H1 (cell line): ENCODE measurements at places on chromosomes 12 and 14.

- no peak for DNase-seq
Observed at GRCh38 chr14:56322531-56322930, 204.3 kb downstream of the PELI2 start.

DNA sequence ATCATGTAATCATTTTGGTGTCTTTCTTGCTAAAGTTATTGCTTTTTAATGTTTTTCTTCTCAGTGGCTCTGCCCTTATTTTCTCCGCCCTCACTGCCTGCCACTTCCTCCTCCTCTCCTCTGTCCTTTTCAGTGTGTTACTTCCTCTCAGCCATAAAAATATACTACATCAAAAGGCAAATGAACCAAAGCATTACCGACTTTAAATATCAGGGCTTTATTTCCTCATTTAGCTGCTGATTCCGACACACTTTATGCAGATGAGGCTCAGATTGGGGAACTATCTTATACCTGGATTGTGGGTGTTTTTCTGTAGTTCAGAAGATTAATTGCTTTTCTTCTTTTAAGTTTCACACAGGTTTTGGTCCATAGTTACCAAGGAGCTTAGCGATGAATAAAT is 118.1 kb downstream of the CMAS start:
- DNase-seq = no peak

DNA sequence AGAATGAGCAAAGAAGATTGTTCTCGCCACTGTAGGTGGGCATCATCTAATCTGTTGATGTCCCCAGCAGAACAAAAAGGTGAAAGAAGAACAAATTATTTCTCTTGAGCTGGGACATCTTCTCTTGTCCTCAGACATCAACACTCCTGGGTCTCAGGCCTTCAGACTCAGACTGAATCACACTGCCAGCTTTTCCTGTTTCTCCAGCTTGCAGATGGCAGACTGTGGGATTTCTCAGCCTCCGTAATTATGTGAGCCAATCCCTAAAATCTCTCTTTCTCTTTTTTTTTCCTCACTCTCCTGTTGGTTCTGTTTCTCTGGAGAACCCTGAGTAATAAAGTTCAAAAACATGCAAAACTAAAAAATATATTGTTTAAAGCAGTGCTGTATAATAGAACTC is 3.7 kb upstream of the TMPRSS12 start:
- no peak for DNase-seq

DNA sequence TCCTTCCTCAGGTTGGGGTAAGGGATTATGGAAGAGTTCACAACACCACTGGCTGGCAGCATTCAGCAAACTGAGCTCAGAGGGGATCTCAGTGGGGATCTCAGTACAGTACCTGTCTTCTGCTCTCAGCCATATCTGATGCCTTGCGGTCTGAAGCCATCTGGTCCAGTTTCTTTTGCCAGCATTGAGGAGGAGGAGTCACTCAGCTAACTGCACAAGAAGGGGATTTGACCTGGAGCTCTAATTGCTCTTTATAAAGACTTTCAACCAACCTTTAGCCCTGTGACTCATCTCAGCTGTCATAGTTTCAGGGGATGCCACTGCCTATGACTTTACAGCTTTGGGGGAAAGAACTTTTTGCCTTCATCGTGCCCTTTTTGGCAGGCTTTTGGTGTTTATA is 44.9 kb downstream of the JKAMP start:
- DNase-seq = no peak

GRCh38 chr12:117124421-117125271 is 25.4 kb upstream of the TESC start:
- no peak for DNase-seq

GRCh38 chr12:90940872-90941499 is 14.0 kb downstream of the CCER1 start:
- DNase-seq = no peak

GRCh38 chr14:33184587-33184986 is 245.9 kb downstream of the NPAS3 start:
- no peak for DNase-seq

GRCh38 chr14:33045760-33046159 is 107.1 kb downstream of the NPAS3 start:
- no peak for DNase-seq

- DNase-seq = no peak
Observed at GRCh38 chr14:44657696-44658388, 150.8 kb upstream of the FSCB start.

DNA sequence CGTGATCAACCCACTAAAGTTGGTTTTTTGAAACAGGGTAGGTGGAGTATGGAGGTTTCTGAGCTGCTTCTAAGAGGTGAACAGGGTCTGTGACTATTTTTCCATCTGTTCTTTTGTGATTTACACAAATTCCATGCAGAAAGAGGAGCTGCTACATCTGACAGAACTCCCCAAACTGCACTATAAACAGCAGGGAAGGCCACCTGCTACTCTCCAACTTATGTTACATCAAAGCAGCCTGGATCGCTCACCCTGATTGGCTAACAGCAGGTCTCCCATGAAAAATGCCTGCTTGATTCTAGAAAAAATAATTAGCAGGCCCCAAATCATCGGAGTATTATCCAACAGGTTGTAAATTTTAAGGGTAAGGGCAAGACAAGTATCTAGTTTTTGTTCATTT is 282.9 kb upstream of the FLRT2 start:
- DNase-seq = no peak

DNA sequence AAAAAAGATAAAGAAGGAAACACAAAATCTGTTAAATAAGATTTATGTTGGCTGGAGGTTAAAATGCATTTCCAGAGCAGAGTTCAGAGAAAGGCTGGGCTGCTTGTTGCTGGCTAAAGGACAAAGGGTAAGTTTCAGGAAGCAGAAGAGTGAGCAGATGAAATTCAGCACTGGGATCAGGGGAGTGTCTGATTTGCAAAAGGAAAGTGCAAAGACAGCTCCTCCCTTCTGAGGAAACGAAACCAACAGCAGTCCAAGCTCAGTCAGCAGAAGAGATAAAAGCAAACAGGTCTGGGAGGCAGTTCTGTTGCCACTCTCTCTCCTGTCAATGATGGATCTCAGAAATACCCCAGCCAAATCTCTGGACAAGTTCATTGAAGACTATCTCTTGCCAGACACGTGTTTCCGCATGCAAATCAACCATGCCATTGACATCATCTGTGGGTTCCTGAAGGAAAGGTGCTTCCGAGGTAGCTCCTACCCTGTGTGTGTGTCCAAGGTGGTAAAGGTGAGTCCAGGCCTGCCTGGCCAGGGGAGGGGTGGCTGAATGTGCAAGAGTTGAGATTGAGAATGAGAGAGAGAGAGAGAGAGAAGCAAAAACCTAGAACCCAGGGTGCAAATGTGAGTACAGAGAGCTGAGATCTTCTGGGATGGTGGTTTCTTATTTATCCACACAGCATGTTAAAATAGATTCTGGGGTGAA is at the start of gene OAS1:
OAS1 (plus strand) TSS at position 251 of the 703 bp plus-strand sequence; CDS start at position 329, 78 bp downstream.
- DNase-seq = no peak

- peak; percentile 51 for DNase-seq
Observed at GRCh38 chr14:32702562-32702961, 236.1 kb upstream of the NPAS3 start.

DNA sequence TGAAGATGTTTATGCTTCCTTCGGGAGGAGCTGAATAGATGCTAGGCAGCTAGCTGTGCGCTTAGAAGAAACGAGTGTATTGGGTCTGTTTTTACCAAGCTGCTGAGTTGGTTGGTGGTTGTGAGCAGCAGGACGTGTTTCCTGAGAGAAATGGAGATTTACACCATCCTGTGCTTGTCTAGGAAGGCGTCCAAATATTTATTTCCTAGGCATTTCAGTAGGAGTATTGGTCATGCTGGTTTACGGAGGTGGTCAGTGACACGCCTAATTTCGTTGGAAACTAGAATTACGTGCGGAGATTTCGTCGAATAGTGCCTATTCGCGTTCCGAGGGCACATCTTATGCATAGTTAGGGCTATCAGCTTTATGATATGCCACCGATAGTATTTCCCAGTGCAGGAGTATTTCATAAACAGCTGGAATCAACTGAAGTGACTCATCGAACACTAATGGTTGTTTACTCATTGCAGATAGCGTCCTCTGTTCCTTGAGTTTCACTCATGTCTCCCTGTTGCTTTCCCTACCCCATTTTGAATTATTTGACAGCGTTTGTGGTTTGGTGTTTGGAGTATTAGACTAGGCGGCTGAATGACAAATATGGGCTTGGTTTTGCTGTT is 780 bp downstream of the TBC1D15 start:
- DNase-seq = no peak

DNA sequence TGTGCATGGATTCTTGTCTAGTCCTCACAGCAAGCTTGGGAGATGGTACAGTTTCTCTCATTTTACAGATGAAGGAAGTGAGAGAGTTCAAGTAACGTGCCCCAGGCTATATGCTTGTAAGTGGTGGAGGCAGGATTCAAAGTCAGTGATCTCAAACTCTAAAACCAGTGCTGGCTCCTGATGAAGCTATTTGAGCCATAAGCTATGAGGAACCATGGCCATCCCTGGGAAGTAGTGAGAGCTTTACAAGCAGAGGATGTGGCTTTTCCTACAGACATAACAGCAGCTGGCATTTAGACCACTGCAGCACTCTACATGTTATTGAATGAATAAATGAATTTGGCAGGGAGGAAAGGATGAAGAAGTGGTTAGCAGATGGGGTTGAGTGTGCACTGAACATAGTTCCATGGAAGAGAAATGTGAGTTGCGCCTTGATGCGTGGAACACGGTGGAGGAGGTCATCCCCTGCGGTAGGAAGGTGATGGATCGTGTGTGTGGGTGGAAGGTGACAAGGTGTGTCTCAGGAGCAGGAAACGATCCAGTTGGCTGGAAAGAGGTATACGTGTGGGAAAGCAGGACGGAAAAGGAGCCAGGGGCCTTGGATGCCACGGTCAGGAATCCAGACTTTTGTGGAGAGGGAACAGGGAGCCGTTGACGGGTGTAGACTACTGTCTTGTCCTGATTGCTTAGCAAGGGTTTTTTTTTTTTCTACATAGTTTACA is 65.2 kb downstream of the RFX4 start:
- DNase-seq = no peak

- DNase-seq = no peak
Observed at GRCh38 chr12:64723630-64724029, 35.6 kb downstream of the GNS start.

DNA sequence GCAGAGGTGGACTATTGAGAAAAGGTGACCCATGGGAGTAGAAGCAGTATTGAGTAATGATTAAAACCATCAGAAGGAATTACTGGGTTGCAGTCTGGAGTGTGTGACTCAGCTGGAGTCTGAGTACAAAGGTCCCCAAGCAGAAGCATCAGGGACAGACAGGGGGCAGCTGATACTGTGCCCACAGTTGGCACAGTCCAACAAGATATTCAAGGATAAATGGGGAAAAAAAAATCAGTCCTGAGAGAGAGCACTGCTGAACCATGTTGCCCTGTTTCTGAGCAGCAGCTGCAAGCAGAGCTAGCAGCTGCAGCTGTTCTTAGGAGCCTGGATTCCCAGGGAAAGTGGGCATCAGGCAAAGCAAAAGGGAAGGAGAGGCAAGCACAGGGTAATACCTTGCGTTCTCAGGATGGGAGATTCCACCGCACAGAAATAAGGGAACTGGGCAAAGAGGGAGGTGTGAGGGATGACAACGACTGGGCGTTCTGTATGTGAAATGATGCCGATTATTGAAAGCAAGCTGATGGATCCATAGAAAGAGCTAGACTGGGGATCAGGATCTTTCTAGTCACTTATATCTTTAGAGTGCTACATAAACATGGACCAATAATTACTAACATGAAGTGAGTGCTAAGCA is 17.7 kb downstream of the NEUROD4 start:
- no peak for DNase-seq

DNA sequence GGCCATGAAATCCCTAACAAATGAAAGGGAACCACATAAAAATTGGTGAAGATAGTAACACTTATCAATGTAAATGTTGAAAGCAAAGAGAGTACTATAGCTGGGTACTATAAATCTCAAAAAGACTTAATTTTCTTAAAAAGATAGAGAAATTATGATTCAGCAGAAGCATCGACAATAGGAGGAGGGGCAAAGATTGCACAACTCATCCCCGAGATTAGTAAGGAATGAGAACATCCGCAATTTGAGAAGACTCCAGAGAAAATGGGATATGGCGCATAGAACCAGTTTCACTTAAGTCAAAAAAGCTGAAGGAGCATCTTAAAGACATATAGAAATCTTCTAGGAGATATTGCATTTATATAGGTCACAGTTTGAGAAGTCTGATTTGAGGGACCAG is 220.2 kb upstream of the SLC16A7 start:
- DNase-seq = no peak

GRCh38 chr12:119869720-119870119 is 7.4 kb downstream of the CIT start:
- DNase-seq = no peak

DNA sequence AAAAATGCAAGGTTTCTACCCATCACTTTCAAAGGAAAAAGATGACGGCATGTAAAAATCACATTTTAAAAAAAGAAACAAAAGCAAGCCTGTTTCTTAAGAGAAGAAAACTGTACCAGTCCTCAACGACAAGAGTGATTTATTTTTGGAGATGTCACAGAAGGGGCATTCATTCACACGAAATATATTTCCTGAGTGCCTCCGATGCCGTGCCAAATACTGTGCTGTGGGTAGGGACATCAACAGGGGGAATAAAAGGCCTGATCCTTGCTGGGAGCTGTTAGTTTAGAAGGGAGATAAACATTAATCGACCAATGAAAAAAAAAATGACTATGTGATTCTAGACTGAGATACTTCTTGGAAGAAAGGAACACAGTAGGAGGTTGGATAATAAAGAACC is 297.5 kb upstream of the SOX5 start:
- DNase-seq = no peak

- no peak for DNase-seq
Observed at GRCh38 chr12:49097381-49097780, 2.8 kb upstream of the DHH start.

DNA sequence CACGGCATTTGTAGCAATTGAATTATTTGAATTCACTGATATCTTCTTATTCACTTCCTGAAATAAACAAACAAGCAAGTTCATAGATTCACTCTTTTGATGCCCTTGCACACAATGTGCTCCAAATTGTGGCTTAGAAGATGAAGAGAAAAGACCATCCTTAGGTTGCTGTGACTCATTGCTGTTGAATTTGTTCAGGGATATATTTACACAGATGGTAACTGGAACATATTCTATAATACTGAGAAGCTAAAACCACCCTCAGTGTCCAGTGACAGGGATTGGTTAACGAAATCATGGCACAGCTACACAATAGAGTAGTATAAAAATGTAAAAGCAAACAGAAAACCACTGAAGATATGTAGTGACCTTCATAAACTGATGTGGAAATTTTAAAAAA is 3.1 kb downstream of the PRB4 start:
- no peak for DNase-seq

GRCh38 chr12:6780573-6780972 is 8.3 kb downstream of the LAG3 start:
- DNase-seq = no peak

DNA sequence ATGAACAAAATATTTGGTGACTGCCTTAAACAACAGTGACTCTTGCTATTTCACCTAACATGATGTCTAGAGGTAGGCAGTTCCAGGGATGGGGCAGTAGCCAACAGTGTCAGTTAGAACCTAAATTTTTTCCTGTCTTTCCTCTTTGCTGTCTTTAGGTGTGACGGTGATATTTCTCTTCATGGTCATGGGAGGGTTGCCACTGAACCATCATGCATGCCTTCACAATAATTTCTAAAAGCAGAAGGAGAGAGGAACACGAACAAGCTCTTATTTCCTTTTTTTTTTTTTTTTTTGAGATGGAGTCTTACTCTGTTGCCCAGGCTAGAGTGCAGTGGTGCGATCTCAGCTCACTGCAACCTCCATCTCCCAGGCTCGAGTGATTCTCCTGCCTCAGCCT is 2.4 kb downstream of the CCDC63 start:
- DNase-seq = no peak

- DNase-seq = no peak
Observed at GRCh38 chr14:91373591-91374254, 43.9 kb downstream of the CCDC88C start.
